ENCODE measurements at places on chromosomes 5 and 9.

DNA sequence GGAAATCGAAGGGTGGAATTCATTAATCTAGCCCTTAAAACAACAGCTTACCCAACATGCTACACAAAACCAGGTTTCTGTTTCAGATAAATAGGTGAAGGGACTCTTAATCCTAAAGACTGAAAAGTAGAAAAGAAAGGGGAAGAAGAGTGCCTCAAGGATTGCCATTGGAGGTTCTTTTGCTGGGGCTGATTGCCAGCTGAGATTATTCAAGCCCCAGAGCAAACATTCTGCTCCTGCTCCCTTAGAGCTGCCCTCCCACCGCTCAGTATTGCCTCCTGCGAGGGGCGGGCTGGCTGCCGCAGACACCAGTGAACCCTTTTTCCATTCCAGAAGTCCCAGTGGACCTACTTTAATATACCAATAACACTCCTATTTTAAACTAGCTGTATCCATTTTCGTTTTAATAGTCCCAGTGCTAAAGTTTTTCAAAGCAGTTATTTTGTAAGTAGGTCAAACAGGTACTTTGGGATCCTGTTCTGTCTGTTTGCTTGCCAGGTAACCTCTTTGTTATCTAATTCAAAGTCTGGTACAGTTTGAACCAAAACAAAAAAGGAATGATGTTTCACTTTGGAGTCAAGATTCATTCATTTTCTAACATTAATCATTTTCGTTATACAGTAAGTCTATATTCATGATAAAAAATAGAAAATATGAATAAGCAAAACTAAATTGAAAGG, 38.6 kb downstream of the HMGCS1 start:
- no peak for DNase-seq

GRCh38 chr5:134451936-134452505, 40.3 kb upstream of the CDKN2AIPNL start:
- DNase-seq = no peak

DNA sequence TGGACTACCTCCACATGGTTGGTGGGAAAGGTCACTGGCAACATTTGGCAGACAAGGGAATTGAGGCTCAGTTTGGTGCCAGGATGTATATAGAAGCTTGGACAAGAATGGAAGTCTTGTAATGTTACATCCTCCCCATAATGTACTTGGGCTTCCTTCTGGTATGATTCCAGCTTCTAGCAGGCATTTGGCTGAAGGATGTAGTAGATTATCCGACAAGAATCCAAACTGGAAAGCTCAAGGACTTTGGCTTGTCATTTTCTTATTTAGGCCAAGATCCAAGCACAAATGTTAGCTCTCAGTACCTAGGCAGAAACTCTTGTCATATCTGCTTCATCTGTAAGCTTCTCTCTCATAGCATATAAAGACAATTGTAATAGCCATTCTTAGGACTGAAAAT, 209.1 kb downstream of the MAPKAP1 start:
- no peak for DNase-seq

- DNase-seq = no peak
These were observed 143.6 kb downstream of the BNC2 start for GRCh38 chr9:16726718-16727451.

- no peak for DNase-seq
These were observed 230.6 kb downstream of the EBF1 start for GRCh38 chr5:158869092-158869491.

DNA sequence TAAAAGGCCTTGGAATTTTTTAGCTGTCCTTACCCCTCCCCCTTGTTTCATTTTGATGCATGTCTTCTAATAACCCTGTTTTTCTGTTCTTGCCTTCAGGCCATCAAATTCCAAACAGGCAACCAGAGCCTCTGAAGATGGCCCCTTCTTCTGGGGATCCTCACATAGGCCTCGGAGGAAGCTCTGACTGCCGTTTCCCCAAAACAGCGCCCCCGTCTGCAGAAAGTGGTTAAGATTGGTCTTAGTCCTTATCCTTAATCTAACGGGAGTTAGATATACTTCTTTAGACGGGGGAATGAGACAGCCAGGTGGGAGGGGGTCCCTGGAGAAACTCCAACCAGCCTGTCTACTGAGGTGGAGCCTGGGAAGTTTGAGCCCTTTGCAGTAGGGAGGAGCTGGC, 226.3 kb upstream of the ZNF608 start:
- DNase-seq = no peak

DNA sequence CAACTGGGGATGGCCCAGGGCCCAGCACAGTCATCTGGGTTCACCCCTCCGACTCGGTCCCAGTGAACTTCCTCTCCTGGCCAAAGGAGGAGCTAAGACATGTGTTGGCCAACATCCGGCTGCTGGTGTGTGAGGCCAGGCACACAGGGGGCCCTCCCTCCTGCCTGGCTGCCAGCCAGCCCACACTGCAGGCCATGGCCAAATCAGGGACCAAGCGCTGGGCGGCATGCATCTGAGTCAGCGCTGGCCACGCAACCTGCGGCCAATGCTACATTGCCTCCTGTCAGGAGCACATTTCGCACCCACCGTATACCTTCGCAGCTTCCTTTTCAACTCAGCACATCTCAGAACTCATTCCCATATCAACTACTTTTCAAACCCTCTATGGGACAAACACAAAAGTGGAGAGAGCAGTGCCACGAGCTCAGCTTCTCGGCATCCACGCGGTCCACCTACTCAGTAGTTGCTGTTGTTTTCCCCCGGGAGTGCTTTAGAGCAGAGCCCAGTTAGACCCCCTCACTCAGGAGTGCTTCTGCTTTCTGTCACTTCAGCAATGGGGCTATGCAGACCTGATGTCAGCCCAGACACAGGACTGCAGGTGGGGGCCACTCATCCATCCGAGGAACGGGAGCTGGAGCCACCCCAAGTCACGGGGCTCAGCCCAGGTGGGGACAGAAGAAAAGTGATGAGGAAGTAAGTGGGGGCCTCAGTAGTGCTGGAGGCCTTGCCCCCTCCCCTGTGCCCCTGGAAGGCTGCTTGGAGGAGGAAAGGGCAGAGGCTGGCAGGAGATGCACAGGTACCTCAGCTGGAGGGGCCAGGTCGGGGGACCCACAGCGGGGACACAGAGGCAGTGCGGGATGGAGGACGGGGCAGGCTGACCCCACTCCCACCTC, 13.9 kb downstream of the NINJ1 start:
- DNase-seq = no peak

DNA sequence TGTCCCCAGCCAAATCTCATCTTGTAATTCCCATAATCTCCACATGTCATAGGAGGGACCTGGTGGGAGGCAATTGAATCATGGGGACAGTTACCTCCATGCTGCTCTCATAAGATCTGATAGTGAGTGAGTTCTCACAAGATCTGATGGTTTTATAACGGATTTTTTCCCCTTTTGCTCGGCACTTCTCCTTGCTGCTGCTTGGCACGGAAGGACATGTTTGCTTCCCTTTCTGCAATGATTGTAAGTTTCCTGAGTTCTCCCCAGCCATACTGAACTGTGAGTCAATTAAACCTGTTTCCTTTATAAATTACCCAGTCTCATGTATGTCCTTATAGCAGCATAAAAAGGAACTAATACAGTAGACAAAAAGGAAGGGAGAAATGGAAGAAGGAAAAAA, 76.7 kb upstream of the CCNG1 start:
- no peak for DNase-seq

GRCh38 chr9:37284636-37285035, 137.9 kb upstream of the GRHPR start:
- no peak for DNase-seq

- DNase-seq = no peak
These were observed 26.5 kb downstream of the C9orf85 start for GRCh38 chr9:71937898-71938297.

- DNase-seq = no peak
These were observed 16.5 kb upstream of the AHRR start for GRCh38 chr5:305050-305449.

DNA sequence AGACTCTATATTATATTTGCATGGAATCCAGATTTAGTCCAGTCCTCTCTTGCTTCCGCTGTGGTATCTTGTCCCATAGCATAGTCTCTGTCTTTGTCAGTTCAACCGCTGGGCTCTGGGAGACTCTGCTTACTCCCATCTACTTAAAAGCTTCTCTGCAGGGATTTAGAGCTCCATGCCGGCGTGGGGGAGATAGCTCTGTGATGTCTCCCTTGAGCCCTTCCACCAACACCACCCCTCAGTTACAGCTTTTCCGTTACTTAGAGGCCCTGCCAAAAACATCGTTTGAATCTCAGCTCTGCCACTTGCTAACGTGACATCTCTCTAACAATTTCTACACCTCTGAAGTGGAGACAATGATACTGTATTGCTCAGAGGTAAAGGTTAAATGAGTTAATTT, 306.1 kb upstream of the ZNF608 start:
- no peak for DNase-seq

GRCh38 chr5:113735751-113736150, 222.3 kb downstream of the YTHDC2 start:
- DNase-seq = no peak

DNA sequence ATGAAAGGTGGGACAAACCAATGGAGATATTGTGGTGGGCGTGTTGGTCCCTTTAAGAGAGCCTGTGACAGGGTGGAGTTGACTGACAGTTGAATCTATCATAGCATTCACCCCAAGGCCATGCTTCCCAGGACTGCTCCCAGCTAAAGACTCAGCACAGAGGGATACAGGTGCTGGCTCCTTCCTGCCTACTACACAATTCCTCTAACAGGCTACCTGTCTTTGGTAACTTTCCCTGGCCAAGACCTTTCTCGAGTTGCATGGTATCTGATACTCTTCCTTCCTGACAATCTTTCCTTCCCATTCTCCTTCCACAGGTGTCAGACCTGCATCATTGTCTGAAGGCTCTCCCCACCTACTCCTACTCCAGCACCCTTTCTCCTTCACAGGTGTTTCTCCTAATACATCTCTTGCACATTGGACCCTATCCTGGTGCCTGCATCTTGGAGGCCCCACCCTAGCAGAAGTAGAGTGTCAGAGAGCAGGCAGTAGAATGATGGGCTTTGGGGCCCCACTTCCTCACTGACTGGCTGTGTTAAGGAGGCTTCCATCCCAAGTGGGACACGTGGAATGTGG, 120.7 kb upstream of the ALDH1B1 start:
- no peak for DNase-seq

GRCh38 chr9:121692606-121693387, 41.4 kb downstream of the DAB2IP start:
- no peak for DNase-seq

DNA sequence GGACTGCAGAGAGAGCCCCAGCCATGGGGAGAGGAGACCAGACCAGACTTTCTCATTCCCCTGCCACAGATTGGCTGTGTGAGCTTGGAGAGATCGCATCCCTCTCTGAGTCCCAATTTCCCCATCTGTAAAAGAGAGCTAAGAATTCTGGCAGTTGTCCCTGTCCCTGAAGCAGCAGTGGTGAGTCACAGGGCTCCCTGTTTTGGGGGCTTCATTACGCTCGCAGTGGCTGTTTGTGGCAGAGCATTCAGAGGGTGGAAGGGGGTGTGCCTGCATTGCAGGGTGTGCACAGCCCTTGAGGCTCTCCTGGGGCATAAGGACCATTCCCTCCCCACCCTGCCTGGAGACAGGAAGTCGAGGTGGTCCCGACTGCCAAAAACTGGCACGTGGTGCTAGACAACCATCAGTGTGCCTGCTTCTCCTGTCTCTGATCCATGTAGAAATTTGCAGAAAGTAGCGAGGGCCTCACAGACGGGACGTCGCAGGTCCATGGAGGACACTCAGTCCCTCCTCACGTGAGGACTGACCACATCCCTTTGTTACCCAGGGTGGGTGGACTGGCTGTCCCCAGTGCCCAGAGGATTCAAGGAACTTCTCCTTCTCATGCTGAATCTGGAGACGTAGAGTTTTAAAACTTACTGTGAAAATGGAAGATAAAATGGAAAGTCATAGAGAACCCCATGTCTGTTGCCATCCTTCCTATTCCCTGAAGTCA, 35.3 kb downstream of the HRH2 start:
- no peak for DNase-seq

DNA sequence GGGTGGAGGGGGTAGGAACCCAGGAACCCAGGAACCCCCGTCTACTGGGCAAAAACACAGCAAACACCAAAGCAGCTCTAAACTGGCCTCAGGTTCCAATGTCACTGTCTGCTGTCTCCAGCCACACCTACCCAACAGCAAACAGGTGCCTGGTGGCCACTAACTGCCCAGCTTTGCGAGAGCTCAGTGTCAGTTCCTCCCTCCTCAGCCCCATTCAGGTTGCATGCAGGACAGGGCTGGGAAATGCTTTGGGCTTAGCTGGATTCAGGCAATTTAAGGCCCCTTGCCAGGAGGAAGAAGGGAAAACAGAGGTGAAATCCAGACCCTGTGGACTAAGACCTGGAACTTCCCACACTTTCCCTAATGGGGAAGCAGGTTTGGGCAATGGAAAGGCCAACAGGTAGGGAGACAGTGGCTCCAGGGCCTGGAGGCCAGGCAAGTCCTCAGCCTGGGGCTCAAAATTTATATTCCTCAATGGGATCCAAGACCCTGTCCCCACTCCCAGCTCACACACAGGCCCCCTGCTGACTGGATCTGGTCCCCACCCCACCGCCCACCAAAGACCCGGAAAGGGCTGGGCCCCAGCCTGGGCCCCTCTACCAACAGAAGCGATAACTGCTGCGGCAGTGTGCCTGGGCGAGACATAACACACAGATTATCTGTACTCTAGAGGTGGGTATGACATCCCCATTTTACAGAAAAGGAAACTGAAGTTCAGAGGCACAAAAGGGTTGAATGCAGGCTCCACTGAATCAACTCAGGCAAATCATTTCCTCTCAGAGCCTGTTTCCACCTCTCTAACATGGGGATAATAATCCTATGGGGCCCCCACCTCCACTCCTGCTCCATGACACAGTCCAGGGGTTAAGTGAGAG, 3.5 kb downstream of the EEIG1 start:
- no peak for DNase-seq

DNA sequence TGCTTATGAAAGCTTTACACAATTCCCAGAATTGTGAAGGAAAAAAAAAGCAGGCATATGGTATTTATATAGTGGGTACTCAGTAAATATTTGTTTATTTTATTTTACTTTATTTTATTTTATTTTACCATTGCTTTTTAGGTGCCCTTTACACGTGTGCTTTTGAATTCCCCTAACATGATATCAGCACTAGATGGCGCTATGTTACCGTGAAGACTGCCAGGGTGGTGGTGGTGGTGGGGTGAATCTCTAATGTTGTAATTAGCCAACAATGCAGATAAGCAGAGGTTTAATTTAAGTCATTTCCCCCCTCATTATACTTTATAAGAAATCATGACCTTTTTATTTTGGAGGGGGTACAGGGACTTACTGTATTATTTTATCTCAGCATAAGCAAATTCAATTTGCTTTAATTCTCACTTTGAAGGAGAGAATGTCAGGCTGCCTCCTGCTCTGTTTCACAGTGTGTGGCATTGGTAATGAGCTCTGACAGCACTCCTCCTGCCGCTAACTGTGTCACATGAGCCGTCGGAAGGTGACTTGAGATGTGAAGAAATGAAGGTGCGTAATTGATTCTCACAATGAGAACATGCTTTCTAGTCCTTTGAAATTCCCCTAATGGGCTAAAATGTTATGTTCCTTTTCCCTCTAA, 165.6 kb downstream of the YTHDC2 start:
- no peak for DNase-seq

Data from activated CD8-positive, alpha-beta memory T cell treated with anti-CD3 and anti-CD28 coated beads for 1 hour (primary cell).